Sigmoid colon (tissue), 7 donors: ENCODE measurements at places on chromosomes 5 and 9. TPM values are rescaled to one million over a fixed set of nuclear protein-coding genes. Genes with fewer than 3 reads are reported as not detected.

The BRINP1 gene
- 0.28 TPM for total RNA-seq

The SPATA31E1 gene
- not detected for total RNA-seq

The IRX1 gene
- total RNA-seq: not detected

The NUDT2 gene
- total RNA-seq: 59.9 TPM

The PKN3 gene
- total RNA-seq: 3.0 TPM

The SLC46A2 gene
- 0.36 TPM for total RNA-seq

DNA sequence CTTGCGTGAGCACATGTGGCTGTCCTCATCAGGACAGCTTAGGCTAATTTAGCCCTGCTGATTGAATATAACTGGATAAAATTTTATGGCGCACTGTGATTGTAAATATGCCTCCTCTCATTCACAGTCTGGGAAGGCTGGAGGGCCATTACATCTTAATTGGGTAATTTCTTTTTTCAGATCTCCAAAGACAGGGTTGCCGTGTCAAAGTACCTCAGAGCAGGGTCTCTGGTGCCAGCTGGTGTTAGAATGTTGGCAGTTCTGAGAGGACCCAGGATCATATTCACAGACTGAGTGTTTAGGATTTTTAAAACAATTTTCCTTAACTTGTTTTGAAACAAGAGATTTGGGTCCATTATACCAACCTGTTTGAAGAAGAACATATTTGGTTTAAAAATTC is 455.7 kb upstream of the TLE4 start:
- H3K27me3 ChIP-seq: no peaks in the 10 kb centered on the region
- no peak for DNase-seq
- H3K27ac ChIP-seq: no peak overlapping the region
- no peaks in the 10 kb centered on the region for H3K4me1 ChIP-seq

DNA sequence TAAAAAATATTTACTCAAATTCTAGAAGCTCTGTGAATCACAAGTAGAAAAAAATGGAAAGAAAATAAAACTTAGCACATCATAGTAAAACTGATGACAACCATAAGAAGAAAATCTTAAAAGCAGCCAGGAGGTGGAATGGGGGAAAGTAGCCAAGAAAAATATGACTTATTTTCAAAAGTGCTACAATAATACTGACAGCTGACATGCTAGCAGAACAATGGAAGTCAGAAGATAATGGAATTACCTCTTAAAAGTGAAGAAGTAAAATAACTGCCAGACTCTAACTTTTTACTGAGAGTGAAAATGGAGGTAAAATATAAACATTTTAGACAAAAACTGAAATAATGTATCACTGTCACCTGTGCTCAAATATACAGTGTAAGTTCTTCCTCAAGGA is 532.2 kb upstream of the SGCD start:
- H3K4me1 ChIP-seq: no peaks in the 10 kb centered on the region
- no peaks in the 10 kb centered on the region for H3K36me3 ChIP-seq
- no peak overlapping the region for H3K27ac ChIP-seq
- no peak overlapping the region for H3K4me3 ChIP-seq
- DNase-seq: no peak
- H3K27me3 ChIP-seq: no peaks in the 10 kb centered on the region

GRCh38 chr5:150177721-150178120 is 11.1 kb downstream of the CDX1 start:
- H3K4me3 ChIP-seq: no peak overlapping the region
- H3K36me3 ChIP-seq: no peaks in the 10 kb centered on the region
- no peak for DNase-seq
- H3K27me3 ChIP-seq: no peaks in the 10 kb centered on the region

- no peak overlapping the region for H3K27ac ChIP-seq
- no peaks in the 10 kb centered on the region for H3K27me3 ChIP-seq
- DNase-seq: no peak
- peak overlapping the region; percentile 42 for H3K4me3 ChIP-seq
- no peaks in the 10 kb centered on the region for H3K4me1 ChIP-seq
Measured at GRCh38 chr9:109166171-109166770, 778 bp downstream of the FRRS1L start.

DNA sequence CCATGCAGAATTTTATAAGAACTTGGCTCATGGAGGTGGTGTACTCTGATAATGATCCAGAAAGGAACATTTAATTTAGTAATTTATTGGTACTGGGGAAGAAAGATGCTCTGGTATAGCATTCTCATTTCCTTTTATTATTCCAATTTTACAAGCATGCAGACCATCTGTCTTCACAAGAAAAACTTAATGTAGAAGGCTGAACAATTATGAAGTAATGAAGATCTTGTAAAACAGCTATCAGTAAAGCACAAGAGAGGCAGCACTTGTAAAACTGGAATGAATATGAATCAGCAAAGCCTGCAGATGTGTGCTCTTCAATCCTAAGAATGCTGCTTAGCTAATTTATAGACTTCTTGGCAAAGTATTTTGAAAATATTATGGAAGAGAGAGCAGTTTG is 300.0 kb downstream of the YTHDC2 start:
- peaks cover 6% of the 10 kb centered on the region for H3K4me1 ChIP-seq
- no peaks in the 10 kb centered on the region for H3K36me3 ChIP-seq
- H3K27ac ChIP-seq: no peak overlapping the region
- H3K4me3 ChIP-seq: no peak overlapping the region
- no peaks in the 10 kb centered on the region for H3K27me3 ChIP-seq

- DNase-seq: no peak
- no peaks in the 10 kb centered on the region for H3K27me3 ChIP-seq
- peaks cover 18% of the 10 kb centered on the region for H3K4me1 ChIP-seq
- no peaks in the 10 kb centered on the region for H3K36me3 ChIP-seq
- H3K4me3 ChIP-seq: peak overlapping the region; percentile 63
- H3K27ac ChIP-seq: no peak overlapping the region
Measured at GRCh38 chr5:53478411-53479044, 1.9 kb upstream of the FST start.

DNA sequence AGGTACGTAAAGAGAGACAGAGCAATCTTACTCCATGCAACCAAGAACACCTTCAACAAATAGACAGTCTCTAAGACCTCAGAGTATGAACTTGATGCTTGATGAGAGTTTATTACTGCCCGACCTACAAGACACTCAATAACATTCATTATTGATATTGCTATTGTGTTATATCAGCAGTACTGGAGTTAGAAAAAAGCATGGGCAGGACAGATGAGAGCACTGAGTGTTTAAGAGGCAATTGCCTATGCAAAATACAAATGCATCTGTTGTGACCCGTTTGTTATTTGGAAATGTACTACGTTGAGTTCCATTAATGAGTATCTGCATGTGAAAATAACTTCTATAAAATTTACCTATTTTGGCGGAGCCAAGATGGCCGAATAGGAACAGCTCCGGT is 8.1 kb upstream of the MARCOL start:
- H3K4me3 ChIP-seq: no peak overlapping the region
- no peaks in the 10 kb centered on the region for H3K36me3 ChIP-seq
- DNase-seq: no peak
- H3K27ac ChIP-seq: no peak overlapping the region
- no peaks in the 10 kb centered on the region for H3K27me3 ChIP-seq
- H3K4me1 ChIP-seq: no peaks in the 10 kb centered on the region

DNA sequence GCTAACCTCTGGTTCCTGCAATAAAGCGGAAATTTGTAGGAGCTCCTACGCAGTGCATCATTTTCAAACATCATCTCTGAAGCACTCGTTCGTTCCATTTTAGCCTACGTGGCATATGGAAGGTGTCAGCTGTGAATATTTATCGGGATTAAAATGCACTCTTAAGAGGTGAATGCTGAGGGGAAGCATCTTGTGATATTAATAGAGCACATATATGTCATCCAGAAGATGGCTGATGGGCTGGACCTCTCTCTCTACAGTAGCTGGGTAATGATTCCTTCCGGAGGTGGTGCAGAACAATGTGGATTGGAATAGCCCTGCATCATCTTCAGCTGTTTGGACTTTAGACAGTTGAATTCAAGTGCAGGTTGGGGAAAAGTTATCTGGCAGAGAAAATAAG is 478.7 kb downstream of the DMAC1 start:
- no peak overlapping the region for H3K4me3 ChIP-seq
- no peak for DNase-seq
- H3K36me3 ChIP-seq: no peaks in the 10 kb centered on the region
- H3K27ac ChIP-seq: no peak overlapping the region
- H3K27me3 ChIP-seq: no peaks in the 10 kb centered on the region

GRCh38 chr9:97845130-97845529 is 7.9 kb upstream of the FOXE1 start:
- H3K4me3 ChIP-seq: no peak overlapping the region
- no peak overlapping the region for H3K27ac ChIP-seq
- no peaks in the 10 kb centered on the region for H3K4me1 ChIP-seq

DNA sequence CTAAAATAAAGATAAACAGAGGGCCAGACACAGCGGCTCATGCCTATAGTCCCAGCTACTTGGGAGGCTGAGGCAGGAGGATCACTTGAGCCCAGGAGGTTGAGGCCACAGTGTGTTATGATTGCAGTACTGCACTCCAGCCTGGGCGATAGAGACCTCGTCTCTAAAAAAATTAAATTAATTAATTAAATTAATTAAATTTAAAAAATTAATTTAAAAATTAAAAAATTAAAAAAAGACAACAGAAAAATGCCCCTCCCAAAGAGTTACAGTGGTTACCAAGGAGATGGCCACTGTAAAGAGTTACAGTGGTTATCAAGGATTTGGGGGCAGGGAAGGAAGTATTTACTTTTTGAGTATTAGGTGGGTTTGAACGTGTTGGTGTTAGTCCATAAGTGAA is 38.3 kb downstream of the CDC14B start:
- no peak for DNase-seq
- H3K4me3 ChIP-seq: no peak overlapping the region
- no peaks in the 10 kb centered on the region for H3K4me1 ChIP-seq
- H3K36me3 ChIP-seq: no peaks in the 10 kb centered on the region
- H3K27me3 ChIP-seq: no peaks in the 10 kb centered on the region
- H3K27ac ChIP-seq: no peak overlapping the region

DNA sequence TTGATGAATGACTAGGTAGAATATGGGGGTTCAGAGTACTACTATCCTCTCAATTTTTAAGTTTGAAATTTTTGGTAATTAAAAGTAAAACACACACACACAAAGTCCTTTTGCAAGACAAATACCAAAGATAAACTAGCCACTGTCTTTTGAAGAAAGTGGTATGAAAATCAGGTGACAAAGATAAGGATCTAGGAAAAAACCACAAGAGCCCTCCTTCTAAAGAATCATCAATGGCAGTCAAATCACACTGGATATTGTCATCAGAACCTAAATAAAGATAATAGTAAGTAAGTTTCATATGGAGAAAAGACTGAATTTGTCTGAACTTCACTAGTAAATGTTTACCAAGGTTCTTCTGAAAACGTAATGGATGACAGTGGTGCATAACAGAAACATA is 30.5 kb upstream of the HK3 start:
- no peak for DNase-seq
- H3K27ac ChIP-seq: no peak overlapping the region
- no peak overlapping the region for H3K4me3 ChIP-seq
- H3K36me3 ChIP-seq: peaks cover 3% of the 10 kb centered on the region
- no peaks in the 10 kb centered on the region for H3K27me3 ChIP-seq

GRCh38 chr5:82656341-82656761 is 378.2 kb upstream of the RPS23 start:
- no peak overlapping the region for H3K27ac ChIP-seq
- no peaks in the 10 kb centered on the region for H3K4me1 ChIP-seq
- no peak for DNase-seq

GRCh38 chr5:169128679-169129078 is 172.3 kb downstream of the SLIT3 start:
- H3K36me3 ChIP-seq: no peaks in the 10 kb centered on the region
- no peak overlapping the region for H3K27ac ChIP-seq
- H3K4me3 ChIP-seq: no peak overlapping the region
- H3K4me1 ChIP-seq: no peaks in the 10 kb centered on the region
- no peaks in the 10 kb centered on the region for H3K27me3 ChIP-seq

GRCh38 chr5:167158588-167158987 is 1132.9 kb upstream of the WWC1 start:
- DNase-seq: no peak
- H3K36me3 ChIP-seq: no peaks in the 10 kb centered on the region
- no peaks in the 10 kb centered on the region for H3K27me3 ChIP-seq
- H3K27ac ChIP-seq: no peak overlapping the region
- H3K4me1 ChIP-seq: peaks cover 7% of the 10 kb centered on the region

- no peaks in the 10 kb centered on the region for H3K27me3 ChIP-seq
- no peaks in the 10 kb centered on the region for H3K36me3 ChIP-seq
- H3K4me3 ChIP-seq: no peak overlapping the region
- no peak for DNase-seq
Measured at GRCh38 chr5:128469912-128470311, 68.1 kb downstream of the FBN2 start.

DNA sequence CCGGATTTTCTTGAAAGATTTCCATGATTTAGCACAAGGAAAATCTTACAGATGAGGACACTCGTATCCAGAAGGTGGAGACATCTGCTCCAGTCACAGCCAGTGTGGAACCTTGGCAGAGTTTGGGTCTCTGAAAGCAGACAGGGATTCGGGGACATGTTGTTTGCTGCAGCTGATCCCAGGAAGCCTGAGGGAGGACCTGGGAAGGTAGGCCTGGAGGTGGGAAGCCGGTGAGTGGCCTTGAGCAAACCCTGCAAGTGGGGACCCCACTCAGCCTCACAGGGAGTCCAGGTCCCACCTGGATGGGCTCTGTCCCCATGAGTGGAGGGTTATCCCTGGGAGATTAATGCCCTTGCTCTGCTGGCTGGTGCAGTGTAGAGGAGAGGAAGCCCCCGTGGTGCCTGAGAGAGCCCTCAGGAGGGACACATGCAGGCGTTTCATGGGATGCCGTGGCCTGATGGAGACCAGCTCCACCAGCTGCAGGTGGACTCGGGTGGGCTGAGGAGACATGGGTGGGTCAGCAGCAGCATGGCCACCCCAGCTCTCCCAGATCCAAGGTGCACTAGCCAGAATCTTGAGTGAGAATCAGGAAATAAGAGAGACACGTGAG is 7.8 kb downstream of the MRPS2 start:
- no peak overlapping the region for H3K4me3 ChIP-seq
- H3K27me3 ChIP-seq: no peaks in the 10 kb centered on the region
- no peaks in the 10 kb centered on the region for H3K4me1 ChIP-seq
- DNase-seq: peak; percentile 48
- H3K36me3 ChIP-seq: peaks cover 20% of the 10 kb centered on the region

GRCh38 chr9:123927625-123928532 is 2.0 kb downstream of the DENND1A start:
- H3K4me1 ChIP-seq: peaks cover 25% of the 10 kb centered on the region
- peak overlapping the region; percentile 79 for H3K4me3 ChIP-seq
- no peaks in the 10 kb centered on the region for H3K27me3 ChIP-seq

- peaks cover 16% of the 10 kb centered on the region for H3K4me1 ChIP-seq
- H3K36me3 ChIP-seq: no peaks in the 10 kb centered on the region
- no peaks in the 10 kb centered on the region for H3K27me3 ChIP-seq
- H3K4me3 ChIP-seq: no peak overlapping the region
- H3K27ac ChIP-seq: no peak overlapping the region
Measured at GRCh38 chr5:93886098-93886806, 144.9 kb upstream of the POU5F2 start.
